Panc1 (cell line): ENCODE measurements at places on chromosomes 11 and 22.

DNA sequence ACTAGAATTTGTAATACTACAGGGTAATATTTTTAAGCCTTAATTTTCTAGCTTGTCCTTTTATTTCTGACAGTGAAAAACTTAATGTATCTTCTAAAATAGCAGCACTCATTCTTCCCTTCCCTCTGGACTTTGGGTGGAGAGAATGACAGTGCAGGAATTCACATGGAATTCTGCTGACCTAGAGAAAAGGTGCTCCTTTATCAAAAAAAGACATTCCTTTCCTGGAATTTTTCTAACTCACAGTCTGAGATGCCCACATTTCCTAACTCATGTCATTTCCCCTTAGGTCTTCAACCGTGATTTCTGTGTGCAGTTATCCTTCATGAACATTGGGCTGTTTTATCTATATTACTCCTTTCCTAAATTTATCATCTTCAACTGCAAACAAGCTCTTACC is 137.8 kb upstream of the PDGFD start:
- DNase-seq: no peak

GRCh38 chr11:9838961-9839360 is 175.1 kb downstream of the SWAP70 start:
- no peak for DNase-seq

GRCh38 chr11:118321386-118322082 is 17.0 kb downstream of the CD3E start:
- DNase-seq: no peak

DNA sequence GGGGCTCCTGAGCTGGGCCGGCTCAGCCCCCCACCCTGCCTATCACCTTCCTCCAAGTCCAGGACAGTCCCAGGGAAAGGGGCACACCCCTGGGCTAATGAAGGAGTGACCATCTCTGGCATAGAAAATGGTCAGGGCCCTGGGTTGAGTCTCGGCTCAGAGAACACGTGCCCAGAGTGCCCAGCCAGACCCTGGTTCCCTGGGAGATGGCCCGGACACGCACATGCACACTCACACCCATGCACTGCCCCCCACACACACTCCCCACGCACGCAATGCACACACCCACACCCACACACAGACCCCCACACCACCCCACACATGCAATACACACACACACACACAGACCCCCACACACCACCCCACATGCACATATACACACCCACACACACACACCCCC is 28.7 kb downstream of the KCNC1 start:
- DNase-seq: no peak

- no peak for DNase-seq
Observed at GRCh38 chr11:32316232-32316631, 119.1 kb downstream of the WT1 start.

DNA sequence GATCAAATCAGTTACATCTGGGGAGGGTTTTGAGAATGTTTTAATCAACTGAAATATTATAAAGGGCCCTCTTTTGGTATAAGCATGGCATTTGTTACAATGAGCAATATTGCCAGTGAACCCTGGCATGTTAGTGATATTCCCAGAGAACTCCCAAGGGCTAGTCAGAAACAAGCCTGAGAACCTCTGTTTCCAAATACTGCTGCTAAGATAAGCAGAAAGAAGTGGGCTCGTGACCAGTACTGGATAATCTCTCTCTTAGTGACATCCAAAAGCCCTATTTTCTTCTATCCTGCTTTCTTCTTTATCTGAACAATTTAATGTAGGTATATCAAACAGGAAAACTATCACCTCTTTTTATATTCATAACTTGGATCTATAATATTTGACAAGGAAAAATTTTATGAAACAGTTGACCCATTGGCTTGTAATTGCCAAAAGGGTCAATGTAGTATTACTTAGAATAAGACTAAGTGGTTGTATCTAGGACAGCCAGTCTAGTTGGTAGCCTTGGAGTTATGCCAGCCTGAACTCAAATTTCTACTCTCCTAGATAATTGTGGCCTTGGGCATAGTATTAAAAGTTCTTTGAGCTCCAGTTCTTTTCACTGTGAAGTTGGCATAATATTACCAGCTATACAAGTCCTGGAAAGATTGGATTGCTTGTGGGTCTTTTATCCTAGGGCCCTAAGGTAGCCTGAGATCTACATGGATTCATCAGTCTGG is 15.7 kb downstream of the CAT start:
- no peak for DNase-seq

GRCh38 chr22:32222991-32223390 is 18.1 kb upstream of the RFPL2 start:
- DNase-seq: no peak

DNA sequence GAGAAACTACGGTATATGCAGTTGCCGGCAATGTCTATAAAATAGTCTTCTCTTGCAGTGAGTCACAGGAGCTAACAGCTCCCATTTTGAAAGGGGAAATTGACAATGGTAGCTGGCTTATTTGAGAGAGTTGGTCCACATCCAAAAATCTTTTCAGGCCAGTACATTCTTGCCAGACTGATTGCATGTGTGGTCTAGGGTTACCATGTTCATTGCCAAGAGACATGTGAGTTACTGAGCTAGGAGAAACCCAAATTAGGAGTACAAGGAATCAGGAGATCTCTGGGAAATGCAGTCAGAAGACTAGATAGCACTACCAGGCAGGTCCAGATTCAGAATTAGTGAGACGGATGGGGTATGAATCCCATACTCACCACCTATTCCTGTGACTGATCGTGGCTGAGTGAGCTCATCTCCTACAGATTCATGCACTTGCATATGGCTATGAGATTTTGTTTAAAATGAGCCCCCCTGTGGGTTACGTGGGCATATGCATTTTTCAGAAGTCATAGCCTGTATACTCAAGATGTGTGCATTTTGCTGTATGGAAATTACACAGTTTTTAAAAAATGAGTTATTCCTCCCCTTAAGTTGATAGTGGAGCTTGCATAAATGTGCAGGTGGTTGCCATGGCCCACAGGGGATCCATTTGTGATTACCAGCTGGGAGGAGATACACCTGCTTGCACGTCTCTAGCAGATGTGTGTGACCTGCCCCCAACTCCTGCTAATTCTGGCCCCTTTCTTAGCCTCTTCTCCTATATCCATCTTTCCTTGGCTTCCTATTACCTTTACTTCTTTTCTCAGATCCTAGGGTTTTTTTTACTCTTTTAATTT is 102.7 kb downstream of the COMMD9 start:
- DNase-seq: no peak

GRCh38 chr11:27413218-27413617 is 50.2 kb upstream of the CCDC34 start:
- DNase-seq: no peak

DNA sequence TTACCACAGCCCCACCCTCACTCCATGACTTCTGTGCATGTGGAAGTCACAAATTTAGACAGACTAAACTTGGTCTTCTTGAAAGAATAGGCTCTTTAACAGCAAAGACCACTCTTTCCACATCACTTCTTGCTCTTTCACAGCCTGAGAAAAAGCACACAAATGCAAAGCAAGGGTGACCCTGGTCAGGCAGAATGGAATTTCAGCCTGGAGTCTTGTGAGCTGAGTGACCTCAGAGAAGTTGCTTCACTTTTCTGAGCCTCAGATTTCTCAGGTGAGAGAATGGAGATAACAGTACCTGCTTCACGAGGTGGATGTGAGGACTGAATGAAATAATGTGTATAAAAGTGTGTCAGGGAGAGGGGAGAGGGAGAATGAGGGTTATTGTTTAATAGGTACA is 26.8 kb upstream of the LIPT2 start:
- no peak for DNase-seq

DNA sequence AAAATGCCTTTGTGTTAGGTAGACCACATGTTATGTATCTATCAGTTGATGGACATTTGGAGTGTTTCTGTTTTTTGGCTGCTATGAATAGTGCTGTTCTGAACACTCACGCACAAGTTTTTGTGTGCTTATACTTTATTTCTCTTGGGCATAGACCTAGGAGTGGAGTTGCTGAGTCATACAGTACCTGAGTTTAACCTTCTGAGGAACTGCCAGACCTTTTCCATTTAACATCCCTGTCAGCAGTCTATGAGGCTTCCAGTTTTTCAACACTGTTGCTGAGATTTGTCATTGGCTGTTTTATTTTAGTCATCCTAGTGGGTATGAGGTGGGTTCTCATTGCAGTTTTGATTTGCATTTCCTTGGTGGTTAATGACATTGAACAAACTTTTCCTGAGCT is 4.4 kb downstream of the CTTN start:
- DNase-seq: no peak

- no peak for DNase-seq
Observed at GRCh38 chr11:59710136-59710847, 3.4 kb downstream of the OR10V1 start.

GRCh38 chr22:33438273-33438672 is 380.1 kb upstream of the SYN3 start:
- DNase-seq: peak; percentile 67

DNA sequence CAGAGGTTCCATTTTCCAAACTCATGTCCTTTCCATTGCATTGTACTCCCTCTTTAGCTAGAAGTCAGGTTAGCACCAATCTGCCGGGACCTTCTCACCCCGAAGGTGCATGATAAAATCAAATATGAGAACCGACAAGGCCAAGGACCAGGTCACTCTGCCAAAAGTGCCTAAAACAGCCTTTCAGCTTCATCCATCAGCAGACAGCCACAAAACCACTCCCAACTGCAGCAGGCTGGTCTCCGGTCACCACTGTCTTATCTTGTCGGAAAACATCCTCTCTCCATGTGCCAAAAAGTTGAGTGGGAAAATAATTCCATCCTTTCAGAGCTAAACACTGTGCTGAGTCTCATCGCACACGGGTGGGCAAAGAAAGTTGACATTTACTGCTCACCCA is 1.4 kb downstream of the PI4KA start:
- no peak for DNase-seq

- DNase-seq: no peak
Observed at GRCh38 chr11:86153439-86153838, 84.6 kb upstream of the PICALM start.

DNA sequence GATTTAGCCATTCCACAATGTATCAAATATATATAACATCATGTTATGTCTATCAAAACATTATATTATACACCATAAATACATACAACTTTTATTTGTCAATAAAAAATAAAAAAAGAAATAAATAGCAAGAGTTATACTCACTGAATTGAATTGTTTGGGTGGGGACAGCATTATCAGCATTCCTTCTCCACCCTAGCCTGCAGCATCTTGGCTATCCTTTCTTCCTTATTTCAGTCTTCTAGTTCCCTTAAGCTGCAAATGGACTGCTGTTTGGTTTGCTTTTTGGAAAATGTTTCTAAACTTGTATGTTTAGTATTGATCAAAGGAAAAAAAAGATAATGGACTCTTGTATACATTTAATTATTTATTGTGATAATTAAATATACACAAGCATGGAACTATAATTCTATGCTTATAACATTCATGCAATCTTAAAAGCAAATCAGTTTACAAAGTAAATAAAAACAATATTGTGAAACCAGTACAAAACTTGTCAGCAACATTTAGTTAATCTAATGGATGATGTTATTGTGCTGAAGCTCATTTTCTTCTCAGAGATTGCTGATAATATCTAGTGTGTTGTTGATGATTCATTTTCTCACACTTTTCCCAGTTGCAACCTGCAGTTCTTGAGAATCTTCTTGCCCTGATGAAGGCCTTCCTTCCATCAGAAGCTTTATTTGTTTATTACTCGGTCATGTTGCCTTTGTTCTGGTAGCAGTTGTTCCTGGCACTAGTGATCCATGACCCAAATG is 5.0 kb downstream of the ARHGAP42 start:
- no peak for DNase-seq

DNA sequence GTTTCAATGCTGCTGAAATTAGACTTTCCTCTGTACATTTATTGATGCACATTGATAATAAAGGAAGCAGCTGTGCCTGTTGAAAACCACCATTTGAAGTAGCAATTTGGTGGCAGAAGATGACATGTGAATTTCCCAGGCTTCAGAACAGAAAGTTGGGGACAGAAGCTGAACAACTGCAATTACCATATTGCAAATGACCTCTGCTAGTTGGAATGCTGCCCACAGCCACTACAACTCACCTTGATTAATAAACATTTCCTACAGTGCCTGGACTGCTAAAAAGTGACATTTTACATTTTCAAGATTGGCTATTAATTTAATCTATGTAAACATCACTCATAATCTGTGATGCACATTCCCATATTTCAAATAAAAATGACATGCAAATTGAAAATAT is 208.6 kb downstream of the LUZP2 start:
- DNase-seq: no peak

- DNase-seq: no peak
Observed at GRCh38 chr22:19811811-19812771, 42.6 kb downstream of the GNB1L start.

- DNase-seq: no peak
Observed at GRCh38 chr11:109849946-109850345, 243.2 kb upstream of the ZC3H12C start.

- DNase-seq: no peak
Observed at GRCh38 chr11:112241486-112241885, 15.3 kb downstream of the PTS start.

DNA sequence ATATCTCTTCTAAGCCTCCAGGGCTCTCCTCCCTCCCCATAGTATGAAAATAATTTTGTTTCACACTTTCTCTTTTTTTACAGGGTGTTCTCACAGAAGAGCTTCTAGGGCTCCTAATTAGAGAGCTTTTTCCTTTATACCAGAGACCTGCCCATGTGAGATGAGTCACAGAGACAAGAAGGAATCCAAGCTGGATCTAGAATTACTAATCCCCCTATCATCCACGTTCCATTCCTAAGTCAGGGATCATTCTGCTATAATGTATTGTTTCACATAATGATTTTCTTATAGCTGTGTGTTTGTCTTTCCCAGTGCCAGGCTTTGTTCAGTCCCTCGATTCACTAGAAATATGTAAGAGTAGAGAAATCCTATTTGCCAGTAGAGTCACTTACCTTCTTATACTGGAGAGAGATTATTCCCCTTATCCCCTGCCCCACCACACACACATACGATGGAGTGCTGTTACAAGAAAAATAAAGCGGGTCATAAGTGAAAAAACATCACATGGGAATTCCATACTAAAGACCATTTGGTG is 778.3 kb upstream of the LRRC4C start:
- no peak for DNase-seq

- peak; percentile 28 for DNase-seq
Observed at GRCh38 chr11:121321614-121322243, 29.2 kb downstream of the SC5D start.

GRCh38 chr22:20857838-20858614 is 585 bp downstream of the PI4KA start:
- DNase-seq: no peak
